ENCODE measurements at places on chromosomes 16 and 17.

- no peak for DNase-seq
Measured at GRCh38 chr17:16938031-16938430, 33.9 kb downstream of the TNFRSF13B start.

GRCh38 chr17:78611607-78612006, 34.4 kb upstream of the DNAH17 start:
- DNase-seq = no peak

DNA sequence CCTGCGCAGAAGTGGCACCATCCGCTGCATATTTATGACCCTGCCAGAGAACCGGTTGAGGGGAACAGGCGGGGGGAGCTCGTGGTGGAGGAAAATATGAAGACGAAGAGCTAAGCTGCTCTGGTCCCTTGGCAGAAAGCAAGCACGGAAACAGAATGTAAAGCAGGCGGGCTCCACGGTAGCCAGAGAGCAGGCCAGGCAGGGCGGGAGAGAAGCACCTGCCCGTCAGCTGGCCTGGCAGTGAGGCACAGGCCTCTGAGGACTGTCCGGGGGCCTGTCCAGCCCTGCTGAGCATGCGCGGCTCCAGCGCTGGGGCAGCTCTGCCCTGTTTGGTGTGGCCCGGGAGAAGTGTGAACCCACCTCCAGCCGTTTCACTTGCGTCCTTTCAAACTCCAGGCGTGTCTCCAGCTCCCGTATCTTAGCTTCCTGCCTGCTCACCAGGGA, 46.7 kb downstream of the PIPOX start:
- DNase-seq = no peak

DNA sequence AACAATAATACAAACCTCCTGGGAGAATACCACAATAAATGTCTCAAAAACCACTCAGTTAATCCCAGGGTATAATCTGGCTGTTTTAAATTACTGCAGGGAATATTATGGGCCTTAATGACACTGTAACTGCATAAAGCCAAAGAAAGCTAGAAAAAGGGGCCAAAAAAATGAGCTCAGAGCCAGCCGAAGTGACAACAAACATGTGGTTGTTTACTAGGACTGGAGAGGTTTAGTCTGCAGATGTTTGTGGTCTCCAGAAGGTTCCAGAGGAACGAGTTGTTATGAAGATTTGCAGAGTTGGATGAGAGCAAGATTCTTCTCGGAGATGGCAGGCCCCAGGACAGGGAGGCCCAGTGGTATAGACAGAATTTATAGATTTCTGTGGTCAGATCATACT, 97.1 kb upstream of the AKTIP start:
- no peak for DNase-seq

GRCh38 chr17:64177311-64178010, 47.5 kb upstream of the ERN1 start:
- no peak for DNase-seq

GRCh38 chr16:9708972-9709620, 473.1 kb downstream of the GRIN2A start:
- no peak for DNase-seq

GRCh38 chr17:9386401-9386800, 189.2 kb downstream of the STX8 start:
- no peak for DNase-seq

DNA sequence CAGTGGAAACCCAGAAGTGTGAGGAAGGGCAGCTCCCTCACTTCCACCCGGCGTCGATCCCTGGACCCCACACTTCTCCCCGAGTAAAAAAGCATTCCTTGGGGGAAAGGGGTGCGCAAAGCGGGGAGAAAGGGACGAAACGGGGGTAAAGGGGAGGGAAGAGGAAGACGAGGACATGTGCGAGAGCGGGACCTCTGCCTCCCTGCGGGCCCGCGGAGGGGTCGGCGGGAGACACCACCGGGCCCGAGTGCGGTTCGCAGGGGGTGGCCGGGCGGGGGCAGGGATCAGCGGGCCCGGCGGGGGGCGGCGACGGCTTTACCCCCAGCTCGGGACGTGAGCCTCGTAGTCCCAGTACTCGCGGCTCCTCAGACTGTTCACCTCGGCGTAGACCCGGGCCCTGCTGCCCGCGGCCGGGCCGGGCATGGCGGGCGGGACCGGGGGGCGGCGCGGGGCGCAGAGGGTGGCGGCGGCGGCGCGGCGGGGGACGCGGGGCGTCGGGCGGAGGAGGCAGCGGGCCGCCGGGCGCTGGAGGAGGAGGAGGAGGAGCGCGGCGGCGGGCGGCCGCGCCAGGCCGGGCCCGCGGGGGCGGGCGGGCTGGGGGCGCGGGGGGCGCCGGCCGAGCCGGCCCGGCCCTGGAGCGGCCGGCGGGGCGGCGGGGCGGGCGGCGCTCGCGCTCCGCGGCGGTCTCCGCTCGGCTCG, 443 bp downstream of the CSNK2A2 start:
- DNase-seq = no peak

- DNase-seq = no peak
Measured at GRCh38 chr17:75814900-75815373, 29.3 kb downstream of the UNC13D start.

- no peak for DNase-seq
Measured at GRCh38 chr16:85286066-85286831, 174.0 kb upstream of the CIBAR2 start.

GRCh38 chr17:53135969-53136368, 686.8 kb upstream of the KIF2B start:
- no peak for DNase-seq

GRCh38 chr17:80445726-80446110, 30.7 kb downstream of the NPTX1 start:
- no peak for DNase-seq

- no peak for DNase-seq
Measured at GRCh38 chr17:71699907-71700306, 420.9 kb upstream of the SOX9 start.

GRCh38 chr17:4853208-4853671, 20.1 kb downstream of the MINK1 start:
- no peak for DNase-seq

DNA sequence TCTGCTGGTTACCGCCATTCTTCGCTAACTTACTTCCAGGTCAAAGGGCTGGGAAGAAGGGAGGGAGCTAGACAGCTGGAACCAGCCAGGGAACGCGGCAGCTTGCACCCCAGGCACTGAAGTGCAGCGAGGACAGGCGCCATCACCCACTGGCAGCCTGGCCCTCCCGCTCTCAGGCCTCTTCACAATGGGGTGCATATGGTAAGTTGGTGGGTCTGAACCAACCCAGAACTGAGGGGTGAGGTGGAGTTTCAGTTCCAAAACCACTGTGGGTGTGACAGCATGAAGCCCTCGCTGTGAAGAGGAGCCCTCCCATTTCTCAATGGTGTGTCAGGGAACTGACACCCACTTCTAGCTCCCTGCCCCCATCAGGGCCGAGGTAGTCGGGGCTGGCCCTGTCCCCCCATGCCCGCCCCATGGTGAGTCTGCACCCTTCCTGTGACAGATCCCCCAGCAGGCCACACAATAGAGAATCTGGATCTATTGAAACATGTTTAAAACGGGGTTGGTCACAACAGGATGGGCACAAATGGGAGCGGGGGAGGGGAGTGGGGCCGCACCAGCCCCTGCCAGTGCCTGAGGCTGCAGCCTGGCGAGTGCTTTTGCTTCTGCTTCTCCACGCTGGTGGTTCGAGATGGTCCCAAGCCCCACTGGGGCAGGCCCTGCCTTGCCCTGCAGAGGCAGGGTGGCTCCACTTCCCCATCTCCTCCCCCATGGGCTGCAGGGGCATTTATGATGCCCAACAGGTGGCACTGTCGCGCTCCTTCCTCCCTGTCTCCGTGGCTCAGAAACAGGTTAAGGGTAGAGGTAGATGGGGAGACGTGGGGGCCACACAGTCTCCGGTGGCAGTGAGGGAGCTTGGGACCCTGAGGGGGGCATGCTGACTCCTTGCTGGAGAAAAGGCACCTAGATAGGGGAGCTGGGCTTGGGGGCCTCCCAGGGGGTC, 2.3 kb downstream of the LIMD2 start:
- DNase-seq = no peak

- no peak for DNase-seq
Measured at GRCh38 chr16:25855063-25855462, 163.3 kb downstream of the HS3ST4 start.

- DNase-seq = no peak
Measured at GRCh38 chr17:27520491-27521185, 64.4 kb downstream of the KSR1 start.

GRCh38 chr17:81436294-81436849, 41.1 kb downstream of the BAHCC1 start:
- DNase-seq = no peak
